ENCODE measurements at places on chromosomes 4 and X. TPM values are rescaled to one million over a fixed set of nuclear protein-coding genes. Genes with fewer than 3 reads are reported as not detected.

GRCh38 chr4:185875316-185875907 is 63.4 kb upstream of the SORBS2 start:
- H3K4me1 ChIP-seq = peaks cover 5% of the 10 kb centered on the region
- H3K36me3 ChIP-seq = no peaks in the 10 kb centered on the region
- no peak for DNase-seq
- peak overlapping the region; percentile 60 for H3K27ac ChIP-seq

MFAP3L gene
- 9.8 TPM for total RNA-seq

DNA sequence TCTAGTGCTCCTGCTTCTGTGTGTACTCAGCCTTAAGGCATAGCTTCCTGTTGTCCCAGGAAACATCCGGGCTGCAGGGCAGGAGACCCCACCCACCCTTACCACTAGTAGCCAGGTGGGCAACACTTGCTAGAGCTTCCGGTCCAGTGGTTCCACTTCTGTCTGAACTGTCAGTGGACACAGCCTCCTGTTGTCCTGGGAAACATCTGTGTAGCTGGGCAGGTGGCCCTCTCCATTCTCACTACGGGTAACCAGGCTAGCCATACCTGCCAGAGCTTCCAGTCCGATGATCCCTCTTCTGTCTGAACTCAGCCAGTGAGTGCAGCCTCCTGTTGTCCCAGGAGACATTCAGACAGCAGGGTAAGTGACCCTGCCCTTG is 372.2 kb downstream of the INPP4B start:
- no peak overlapping the region for H3K4me3 ChIP-seq
- no peaks in the 10 kb centered on the region for H3K4me1 ChIP-seq
- H3K36me3 ChIP-seq = no peaks in the 10 kb centered on the region
- peak; percentile 40 for DNase-seq

- H3K4me3 ChIP-seq = no peak overlapping the region
- H3K36me3 ChIP-seq = no peaks in the 10 kb centered on the region
- H3K27me3 ChIP-seq = no peaks in the 10 kb centered on the region
- DNase-seq = no peak
These were observed 93.4 kb downstream of the REPS2 start for GRCh38 chrX:17039826-17040225.

STOX2 gene
- 26.9 TPM for total RNA-seq

DNA sequence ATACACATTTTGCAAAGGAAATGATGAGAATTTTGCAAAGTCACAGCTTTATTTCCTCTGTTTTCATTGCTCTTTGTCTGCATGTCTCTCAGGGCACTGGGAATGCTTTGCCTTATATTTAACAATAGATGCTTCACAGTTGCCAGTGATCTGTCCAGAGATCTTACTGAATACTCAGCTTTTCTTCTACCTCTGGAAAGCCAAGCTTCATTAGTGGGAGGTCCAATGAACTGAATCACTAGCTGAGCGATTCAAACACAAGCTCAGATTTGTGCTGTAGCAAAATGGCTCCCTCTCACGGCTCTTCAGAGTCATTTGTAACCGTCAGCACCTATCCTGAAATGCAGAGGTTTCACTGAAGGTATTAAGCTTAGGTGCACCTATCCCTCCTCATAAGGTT is 138.9 kb downstream of the DCLK2 start:
- H3K4me3 ChIP-seq = no peak overlapping the region
- H3K27me3 ChIP-seq = no peaks in the 10 kb centered on the region
- no peak for DNase-seq
- H3K36me3 ChIP-seq = no peaks in the 10 kb centered on the region

- no peak overlapping the region for H3K4me3 ChIP-seq
- H3K27ac ChIP-seq = peak overlapping the region; percentile 61
- no peaks in the 10 kb centered on the region for H3K27me3 ChIP-seq
- H3K4me1 ChIP-seq = no peaks in the 10 kb centered on the region
- no peak for DNase-seq
These were observed 120.5 kb upstream of the FAT1 start for GRCh38 chr4:186844059-186844681.

GRCh38 chr4:41257906-41258305 is 1.2 kb downstream of the UCHL1 start:
- H3K4me1 ChIP-seq = peaks cover 15% of the 10 kb centered on the region
- no peaks in the 10 kb centered on the region for H3K36me3 ChIP-seq
- peaks cover 17% of the 10 kb centered on the region for H3K27me3 ChIP-seq
- no peak for DNase-seq
- peak overlapping the region; percentile 40 for H3K4me3 ChIP-seq
- no peak overlapping the region for H3K27ac ChIP-seq

DOCK11 gene
- total RNA-seq = 55.7 TPM

ZNF630 gene
- 4.5 TPM for total RNA-seq

DNA sequence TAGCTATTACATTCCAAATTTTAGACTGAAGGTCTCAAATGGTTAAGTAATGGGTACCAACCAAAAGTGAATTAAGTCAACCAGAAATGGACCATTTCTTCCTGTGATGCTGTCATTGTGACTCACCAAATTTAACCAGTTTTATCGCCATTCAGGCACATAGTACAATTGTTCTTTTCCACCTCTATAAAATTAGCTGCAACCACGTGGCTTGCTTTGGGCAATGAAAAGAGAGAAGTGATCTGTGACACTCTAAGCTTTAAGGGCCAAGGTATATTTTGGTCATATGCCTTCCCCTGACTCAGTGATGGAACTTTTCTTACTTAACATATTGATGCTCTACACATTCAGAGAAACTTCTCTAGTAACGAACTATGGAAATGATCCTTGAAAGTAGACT is 20.3 kb upstream of the PHF8 start:
- no peaks in the 10 kb centered on the region for H3K36me3 ChIP-seq
- DNase-seq = no peak
- H3K4me3 ChIP-seq = no peak overlapping the region
- H3K27me3 ChIP-seq = no peaks in the 10 kb centered on the region
- no peaks in the 10 kb centered on the region for H3K4me1 ChIP-seq

DNA sequence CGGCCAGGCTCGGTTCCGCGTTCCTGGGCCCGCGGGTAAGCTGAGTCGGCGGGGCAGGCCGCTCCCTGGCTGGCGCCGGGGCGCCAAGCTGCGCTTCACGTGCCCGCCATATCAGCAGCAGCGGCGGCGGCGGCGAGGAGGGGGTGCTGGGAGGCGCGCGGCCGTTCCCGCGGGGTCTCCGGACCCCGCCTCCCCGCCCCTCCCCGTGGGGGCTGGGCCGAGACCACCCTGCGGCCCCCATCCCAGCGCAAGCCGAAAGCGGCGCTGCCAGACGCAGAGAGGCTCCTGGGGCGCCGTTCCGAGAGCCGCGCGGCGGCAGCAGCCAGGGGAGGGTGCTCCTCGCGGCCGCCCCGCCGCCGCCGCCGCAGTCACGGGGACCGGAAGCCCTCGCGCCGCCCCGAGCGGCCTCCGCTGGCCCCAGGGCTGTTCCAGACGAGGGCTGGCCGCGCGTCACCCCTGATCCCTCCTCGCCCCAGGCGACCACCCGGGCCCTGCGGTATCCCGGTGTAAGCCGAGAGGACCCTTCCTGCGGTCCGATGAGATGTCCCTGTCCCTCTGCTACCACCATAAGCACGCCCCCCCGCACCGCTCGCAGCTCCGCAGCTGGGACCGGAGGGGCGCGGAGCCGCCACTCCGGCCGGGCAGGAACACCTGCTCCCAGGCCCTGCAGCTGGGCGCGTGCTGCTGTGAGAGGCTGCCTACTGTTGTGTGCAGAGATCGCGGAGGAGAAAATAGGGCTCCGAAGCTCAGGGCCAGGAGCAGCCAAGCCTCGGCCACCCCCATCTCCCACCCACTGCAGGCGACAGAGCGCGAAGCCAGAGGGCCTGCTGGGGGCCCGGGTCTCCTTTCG is 7.5 kb upstream of the BCOR start:
- DNase-seq = peak; percentile 91
- peak overlapping the region; percentile 75 for H3K27ac ChIP-seq
- H3K36me3 ChIP-seq = no peaks in the 10 kb centered on the region
- H3K27me3 ChIP-seq = peaks cover 98% of the 10 kb centered on the region

- peak; percentile 73 for DNase-seq
- no peak overlapping the region for H3K27ac ChIP-seq
- no peaks in the 10 kb centered on the region for H3K36me3 ChIP-seq
These were observed 60.7 kb downstream of the FAM53A start for GRCh38 chr4:1623400-1623799.

- DNase-seq = no peak
- no peaks in the 10 kb centered on the region for H3K27me3 ChIP-seq
- no peaks in the 10 kb centered on the region for H3K4me1 ChIP-seq
- H3K27ac ChIP-seq = no peak overlapping the region
- no peak overlapping the region for H3K4me3 ChIP-seq
These were observed 189.1 kb downstream of the NDST4 start for GRCh38 chr4:114924311-114924710.

GRCh38 chr4:57077550-57078343 is 32.4 kb downstream of the IGFBP7 start:
- no peak overlapping the region for H3K4me3 ChIP-seq
- no peak for DNase-seq
- H3K4me1 ChIP-seq = no peaks in the 10 kb centered on the region
- no peaks in the 10 kb centered on the region for H3K36me3 ChIP-seq
- no peak overlapping the region for H3K27ac ChIP-seq

TRPC5OS gene
- not detected for total RNA-seq

GRCh38 chrX:96841325-96841724 is 42.4 kb upstream of the RPA4 start:
- no peak overlapping the region for H3K27ac ChIP-seq
- H3K4me3 ChIP-seq = no peak overlapping the region
- no peak for DNase-seq
- H3K27me3 ChIP-seq = no peaks in the 10 kb centered on the region

GRCh38 chr4:123838474-123838873 is 441.9 kb downstream of the SPRY1 start:
- H3K36me3 ChIP-seq = no peaks in the 10 kb centered on the region
- H3K27ac ChIP-seq = no peak overlapping the region
- H3K4me1 ChIP-seq = no peaks in the 10 kb centered on the region
- no peaks in the 10 kb centered on the region for H3K27me3 ChIP-seq
- DNase-seq = no peak

DNA sequence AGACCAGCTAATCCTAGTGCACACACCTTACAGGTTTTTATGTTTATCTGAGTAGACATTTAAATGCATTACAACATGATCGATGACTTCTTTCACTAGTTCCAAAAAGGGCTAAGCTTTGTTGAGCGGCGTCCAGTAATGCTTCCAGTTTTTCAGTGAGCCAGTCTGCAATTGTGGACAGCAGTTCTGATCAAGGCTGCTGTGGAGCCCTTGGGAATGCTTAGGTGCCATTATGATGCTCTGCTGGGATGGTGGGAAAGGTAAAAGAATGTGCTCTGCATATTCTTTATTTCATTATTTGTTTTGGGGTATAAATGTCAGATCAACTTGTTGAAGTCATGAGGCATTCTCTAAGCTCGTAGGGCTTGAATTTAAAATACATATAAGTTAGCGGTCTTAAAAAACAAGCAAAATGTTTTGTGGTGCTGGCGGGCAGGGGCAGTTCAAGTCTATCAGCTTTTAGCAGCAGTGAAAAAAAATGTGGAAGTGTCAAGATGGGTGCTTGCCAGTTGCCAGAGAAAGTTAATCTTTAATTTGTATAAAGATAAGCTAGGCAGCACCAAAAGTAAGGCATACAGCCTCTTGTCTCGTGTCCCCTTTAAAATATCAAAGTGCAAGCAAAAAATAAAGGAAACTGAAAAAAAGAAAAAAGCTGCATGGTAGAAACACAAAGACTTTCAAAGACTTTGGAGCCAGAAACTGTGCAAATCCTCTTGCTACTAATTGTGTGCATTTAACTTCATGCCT is 5.8 kb downstream of the MID1IP1 start:
- peak overlapping the region; percentile 63 for H3K4me3 ChIP-seq
- DNase-seq = no peak
- H3K27me3 ChIP-seq = peaks cover 19% of the 10 kb centered on the region

TEX13C gene
- not detected for total RNA-seq

NSDHL gene
- total RNA-seq = 9.9 TPM

- no peak overlapping the region for H3K27ac ChIP-seq
- no peak for DNase-seq
- no peaks in the 10 kb centered on the region for H3K36me3 ChIP-seq
- H3K4me3 ChIP-seq = no peak overlapping the region
- H3K27me3 ChIP-seq = no peaks in the 10 kb centered on the region
These were observed 25.7 kb upstream of the VCX2 start for GRCh38 chrX:8196776-8197175.

UGDH gene
- 19.2 TPM for total RNA-seq

ARHGEF6 gene
- 70.1 TPM for total RNA-seq

GRCh38 chrX:49175435-49176274 is 4.0 kb downstream of the PLP2 start:
- H3K27ac ChIP-seq = no peak overlapping the region
- H3K4me3 ChIP-seq = no peak overlapping the region
- DNase-seq = no peak
- no peaks in the 10 kb centered on the region for H3K36me3 ChIP-seq

DNA sequence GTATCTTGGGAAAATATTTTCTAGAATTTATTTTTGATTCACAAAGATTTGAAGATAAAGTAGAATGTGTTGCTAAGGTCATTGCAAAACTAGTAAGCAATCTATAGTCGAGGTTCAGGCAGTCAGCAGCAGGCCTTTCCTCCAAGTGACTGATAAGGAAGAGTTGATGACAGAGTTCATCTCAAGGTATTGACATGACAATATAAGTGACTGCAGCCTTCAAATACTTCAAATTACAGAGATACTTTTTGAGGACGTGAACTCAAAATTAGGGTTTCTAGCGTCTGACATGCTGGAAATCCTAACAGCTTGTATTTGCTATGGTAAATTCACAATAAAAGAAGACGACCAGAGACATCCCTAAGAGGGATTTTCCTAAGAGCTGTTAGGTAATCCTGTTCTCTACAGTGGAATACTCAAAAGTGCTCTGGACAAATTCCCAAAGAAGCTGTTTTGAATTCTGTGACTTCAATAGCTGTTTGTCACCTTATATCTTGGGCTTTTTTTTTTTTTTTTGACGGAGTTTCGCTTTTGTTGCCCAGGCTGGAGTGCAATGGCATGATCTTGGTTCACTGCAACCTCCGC is 7.4 kb downstream of the ARHGAP10 start:
- no peak overlapping the region for H3K4me3 ChIP-seq
- peaks cover 20% of the 10 kb centered on the region for H3K4me1 ChIP-seq
- H3K36me3 ChIP-seq = no peaks in the 10 kb centered on the region
- no peak for DNase-seq
- no peak overlapping the region for H3K27ac ChIP-seq

TLR10 gene
- 42.0 TPM for total RNA-seq

GALNTL6 gene
- 9.3 TPM for total RNA-seq

DNA sequence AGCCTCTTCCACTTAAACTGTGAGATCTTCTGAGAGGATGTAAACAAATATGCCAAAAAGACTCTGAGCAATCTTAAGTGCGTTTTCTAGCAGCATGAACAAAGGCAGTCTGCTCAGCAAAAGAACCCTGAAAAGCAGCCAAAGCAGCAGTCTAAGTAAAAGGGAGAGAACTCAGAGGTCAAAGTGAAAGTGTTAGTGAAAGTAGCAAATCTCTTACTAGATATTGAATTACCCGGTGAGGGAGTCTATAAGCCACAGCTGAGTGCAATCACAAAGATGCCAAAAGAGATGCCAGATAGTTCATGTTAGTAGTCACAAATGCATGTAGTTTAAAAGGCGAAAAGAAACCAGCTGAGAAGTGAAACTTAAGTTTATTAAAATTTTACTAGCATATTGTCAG is 7.9 kb upstream of the GNRHR start:
- DNase-seq = no peak
- H3K27ac ChIP-seq = no peak overlapping the region
- no peaks in the 10 kb centered on the region for H3K4me1 ChIP-seq
- no peaks in the 10 kb centered on the region for H3K36me3 ChIP-seq
- H3K27me3 ChIP-seq = no peaks in the 10 kb centered on the region
- H3K4me3 ChIP-seq = no peak overlapping the region

SGCB gene
- 16.3 TPM for total RNA-seq
